ENCODE measurements at places on chromosomes 4 and X.

DNA sequence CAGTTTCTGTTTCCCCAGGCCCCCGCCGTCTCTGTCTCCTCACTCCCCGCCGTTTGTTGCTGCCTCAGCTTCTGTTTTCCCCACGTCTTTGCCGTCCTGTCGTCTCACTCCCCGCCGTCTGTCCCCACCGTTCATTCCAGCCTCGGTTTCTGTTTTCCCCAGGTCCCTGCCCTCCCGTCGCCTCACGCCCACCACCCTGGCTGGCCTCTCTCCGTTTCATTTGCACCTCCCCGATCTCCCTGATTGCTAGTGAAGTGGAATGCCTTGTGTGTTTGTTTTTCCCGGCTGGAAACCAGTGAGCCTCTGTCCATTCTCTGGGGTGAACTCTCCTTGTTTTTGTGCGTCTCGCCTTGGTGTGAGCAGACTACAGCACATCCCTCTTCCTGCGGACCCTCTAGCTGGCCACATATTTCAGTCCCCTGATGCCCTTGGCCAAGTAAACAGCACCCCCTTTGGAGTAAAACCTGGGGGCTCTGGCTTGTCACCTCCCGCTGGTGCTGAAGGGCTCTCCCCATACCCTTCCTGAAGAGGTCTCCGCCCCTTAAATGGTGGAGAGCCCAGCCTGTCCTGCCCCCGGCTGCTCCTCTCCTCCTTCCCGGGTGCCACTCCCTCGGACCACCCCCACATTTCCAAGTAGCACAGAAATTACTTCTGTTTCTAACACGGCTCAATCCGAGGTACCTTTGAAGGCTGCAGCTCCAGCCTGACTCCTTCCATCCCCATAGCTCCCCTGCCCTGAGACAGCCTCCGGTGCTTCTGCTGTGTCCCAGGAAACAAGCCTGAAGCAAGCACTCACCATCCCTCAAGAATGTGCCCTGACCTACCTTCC is 13.2 kb downstream of the TMEM175 start:
- DNase-seq, result no peak

GRCh38 chr4:102560115-102560514 is 59.0 kb downstream of the NFKB1 start:
- peak; percentile 73 for DNase-seq

- DNase-seq, result peak; percentile 22
Measured at GRCh38 chr4:154741922-154742850, 1.6 kb upstream of the LRAT start.

DNA sequence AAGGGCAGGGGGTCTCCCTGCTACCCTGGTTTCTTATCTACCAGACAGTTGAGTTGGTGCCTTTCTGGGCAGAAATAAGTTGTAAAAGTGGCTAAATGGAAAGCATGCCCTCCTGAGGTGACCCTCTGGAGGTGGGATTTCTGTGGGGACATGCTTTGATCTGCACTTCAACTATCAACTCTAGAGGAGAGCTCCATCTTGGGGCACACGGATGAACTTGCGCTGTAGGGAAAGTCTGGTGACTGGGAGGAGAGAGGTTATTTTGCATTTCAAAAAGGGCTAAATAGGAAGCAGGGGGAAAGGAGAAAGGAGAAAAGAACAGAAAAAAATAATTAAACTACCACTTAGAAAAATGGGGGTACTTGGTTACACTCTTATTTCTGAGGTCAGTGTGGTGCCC is 12.7 kb upstream of the RHOXF2B start:
- DNase-seq, result peak; percentile 28

DNA sequence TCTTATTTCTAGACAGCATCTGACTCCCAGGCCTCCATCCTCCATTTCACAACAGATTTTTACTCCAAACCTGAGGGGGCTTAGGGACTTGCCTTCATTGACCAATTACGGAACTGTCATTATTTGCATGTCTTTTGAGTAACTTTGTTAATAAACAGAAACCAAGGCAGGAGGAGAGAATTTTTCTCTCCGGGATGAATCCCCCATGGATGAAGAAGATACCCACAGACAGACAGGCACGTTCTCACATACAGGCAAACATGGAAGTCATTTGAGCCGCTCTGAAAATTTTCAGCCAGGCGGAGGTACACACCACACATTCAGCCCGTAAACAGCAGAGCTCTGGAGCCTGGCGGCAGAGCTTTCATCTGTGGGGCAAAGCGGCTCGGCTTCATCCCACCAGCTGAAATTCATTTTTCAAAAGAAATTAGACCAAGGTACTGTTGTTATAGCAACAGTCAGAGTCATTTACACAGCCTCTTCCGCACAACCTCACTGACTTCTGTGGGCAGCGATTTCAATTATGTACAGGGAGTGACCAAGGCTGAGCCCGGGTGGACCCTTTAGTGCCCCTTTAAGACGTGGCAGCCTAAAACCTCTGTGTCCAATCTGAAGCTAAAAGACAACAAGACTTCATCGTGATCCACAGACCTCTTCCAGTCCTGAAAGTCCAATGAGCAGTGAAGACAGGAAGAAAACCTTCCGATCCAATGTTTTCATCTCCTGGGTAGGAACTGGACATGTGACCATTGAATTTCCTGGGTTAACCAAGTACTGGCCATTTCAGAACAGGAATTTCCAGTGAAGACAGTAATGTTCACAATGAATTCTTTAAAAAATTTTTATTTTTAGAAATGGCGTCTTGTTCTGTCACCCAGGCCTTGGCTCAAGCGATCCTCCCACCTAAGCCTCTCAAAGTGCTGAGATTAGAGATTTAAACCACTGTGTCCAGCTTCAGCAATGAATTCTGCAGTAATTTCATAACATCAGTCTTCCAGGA is 237.0 kb downstream of the MGST2 start:
- no peak for DNase-seq

GRCh38 chrX:30654989-30655607 is 1.9 kb downstream of the GK start:
- peak; percentile 53 for DNase-seq

DNA sequence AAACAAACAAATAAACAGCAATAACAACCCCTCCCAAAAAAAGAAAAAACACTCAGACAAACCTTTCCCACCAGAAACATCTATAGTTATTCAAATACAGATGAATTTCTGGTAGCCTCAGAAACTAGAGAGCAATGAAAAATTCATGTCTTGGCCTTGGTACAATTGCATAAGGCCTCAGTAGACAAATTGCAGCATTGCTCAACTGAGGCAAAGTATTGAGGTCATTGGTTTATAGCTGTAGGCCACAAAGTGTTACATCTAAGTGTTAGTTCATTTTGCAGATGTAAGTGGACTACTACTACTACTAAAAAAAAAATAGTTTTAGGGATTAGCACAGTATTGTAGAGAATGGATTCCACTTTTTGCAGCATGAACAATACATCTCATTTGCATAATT is 2268.3 kb downstream of the ARAP2 start:
- DNase-seq, result no peak

- DNase-seq, result no peak
Measured at GRCh38 chr4:107619066-107619465, 101.0 kb downstream of the PAPSS1 start.

GRCh38 chr4:3879681-3880614 is 113.8 kb downstream of the ADRA2C start:
- no peak for DNase-seq

DNA sequence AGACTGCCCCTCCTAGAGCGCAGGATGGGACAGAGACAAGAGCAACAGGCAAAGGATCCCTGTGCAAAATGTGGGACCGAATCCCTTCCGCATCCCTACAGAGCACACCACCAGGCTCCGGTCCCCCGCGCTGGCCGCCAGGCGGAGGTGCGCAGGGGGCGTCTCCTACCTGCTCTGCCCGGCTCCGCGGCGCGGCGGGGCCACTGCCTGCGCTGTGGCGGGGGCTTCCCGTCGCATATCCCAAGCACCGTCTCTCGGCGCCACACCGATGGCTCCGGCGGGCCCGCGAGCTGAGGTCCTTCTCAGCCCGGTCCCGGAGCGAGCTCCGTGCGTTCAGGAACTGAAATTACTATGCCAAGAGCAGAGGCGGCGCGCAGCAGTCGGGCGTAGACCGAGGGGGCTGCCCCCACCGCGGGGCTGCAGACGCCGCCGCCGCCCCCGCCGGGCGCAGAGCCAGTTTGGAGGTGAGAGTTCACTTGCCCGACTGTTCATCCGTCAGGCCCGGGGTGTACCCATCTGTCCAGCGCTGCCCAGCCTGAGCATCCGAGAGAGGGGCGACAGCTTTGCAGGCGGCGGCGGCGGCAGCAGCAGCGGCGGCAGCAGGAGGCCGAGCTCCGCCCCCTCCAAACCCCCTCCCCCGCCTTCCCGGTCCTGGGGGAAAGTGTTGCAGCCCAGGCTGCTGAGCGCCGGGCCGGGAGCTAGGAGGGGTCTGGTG is at the start of gene GPRIN3:
GPRIN3 (minus strand) TSS at position 355 of the 715 bp plus-strand sequence. CDS start 57,690 bp downstream, outside the sequence.
- DNase-seq, result peak; percentile 64

DNA sequence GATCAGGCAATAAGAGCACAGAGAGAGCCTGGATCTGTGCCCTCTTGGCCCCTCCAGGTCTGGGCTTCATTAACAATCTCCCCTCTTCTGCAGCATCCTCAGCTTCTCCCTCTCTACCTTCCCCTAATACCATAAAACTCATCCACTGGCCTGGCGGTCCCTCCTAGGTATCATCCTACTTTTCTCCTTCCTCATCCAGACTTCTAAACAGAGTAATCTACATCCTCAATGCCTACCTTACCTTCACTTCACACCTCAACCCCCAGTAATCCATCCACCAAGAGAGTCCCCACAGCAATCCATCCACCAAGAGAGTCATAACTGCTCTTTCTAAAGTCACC is 17.0 kb downstream of the FGFBP1 start:
- no peak for DNase-seq

GRCh38 chrX:41526925-41527324 is 79.8 kb downstream of the NYX start:
- DNase-seq, result no peak

DNA sequence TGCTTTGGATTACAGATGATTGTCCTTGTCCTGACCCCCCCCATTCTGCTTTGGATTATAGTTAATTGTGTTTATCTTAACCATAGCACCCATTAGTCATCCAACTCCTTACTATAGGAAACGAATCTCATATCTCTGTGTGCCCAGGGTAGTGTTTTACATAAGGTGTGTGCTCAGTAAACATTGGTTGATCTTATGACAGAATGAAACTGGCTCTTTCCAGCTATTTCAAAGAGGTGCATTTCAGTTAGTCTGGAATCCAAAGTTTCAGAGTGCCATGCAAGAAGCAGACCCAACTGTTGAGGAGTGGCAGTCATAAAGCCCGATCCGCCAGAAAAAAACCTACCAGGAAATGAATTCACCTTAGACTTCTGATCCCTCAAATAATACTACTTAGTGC is 14.7 kb downstream of the TRIM2 start:
- DNase-seq, result no peak

DNA sequence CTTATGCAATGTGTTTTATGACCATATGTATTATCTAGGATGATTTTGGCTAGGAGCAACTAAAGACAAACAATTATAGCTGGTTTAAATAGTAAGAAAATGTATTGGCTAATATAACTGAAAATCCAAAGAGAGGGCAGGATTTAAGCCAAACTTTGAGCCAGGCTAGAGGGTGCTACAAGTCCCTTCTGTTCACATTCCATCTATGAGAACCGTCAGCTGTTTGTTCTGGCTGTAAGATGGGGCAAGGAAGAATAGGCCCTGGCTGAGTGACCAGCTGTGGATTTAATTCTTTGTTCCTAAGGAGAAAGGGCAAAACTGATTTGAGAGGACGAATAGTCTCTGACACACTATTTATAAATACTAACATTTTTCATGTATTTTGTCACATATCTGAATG is 79.2 kb upstream of the UGT8 start:
- DNase-seq, result no peak

GRCh38 chrX:56800801-56801200 is 71.8 kb downstream of the NBDY start:
- no peak for DNase-seq

GRCh38 chr4:52051615-52052474 is 741 bp downstream of the SPATA18 start:
- DNase-seq, result no peak

DNA sequence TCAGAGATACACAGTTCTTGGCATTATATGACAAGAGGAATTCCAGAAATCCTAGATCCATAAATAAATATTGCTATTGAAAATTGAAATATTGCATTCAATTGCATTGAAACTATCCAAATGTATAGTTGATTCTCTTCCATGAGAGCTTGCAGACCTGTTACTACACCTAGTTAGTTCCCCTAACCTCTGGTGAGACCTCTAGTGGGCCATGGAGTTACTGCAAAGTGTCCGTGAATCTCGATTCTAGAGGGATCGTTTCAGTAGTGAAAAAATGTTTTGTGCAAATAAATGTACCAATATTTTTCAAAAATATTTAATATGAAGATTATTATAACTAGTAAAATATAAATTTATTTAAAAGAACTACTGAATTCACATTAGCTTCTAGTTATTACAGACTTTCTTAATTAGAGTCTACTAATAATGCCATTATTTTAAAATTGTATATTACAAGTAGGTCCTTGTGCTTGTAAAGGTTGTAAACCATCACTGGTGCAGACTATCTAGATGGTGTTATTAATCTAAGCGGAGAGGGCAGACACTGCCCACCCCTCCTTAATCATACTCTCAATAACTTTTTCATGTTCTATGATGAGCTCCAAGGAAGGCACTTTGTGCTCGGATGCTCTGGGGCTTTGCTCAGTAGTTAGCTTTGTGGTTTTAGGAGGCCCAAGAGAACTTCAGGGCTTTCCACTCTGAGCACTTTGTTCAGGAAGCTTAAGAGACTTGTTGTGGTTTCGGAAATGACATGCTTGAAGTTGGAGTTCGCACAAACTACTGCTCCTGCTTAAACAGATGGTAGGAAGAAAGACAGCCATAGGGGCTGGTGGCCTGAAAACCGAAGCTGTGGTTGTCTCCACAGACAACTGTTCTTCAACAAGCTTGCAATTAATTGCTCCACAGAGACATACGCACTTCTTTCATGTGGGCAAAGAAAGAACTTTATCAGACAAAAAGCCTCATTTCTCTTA is 42.8 kb downstream of the IL21 start:
- peak; percentile 87 for DNase-seq

DNA sequence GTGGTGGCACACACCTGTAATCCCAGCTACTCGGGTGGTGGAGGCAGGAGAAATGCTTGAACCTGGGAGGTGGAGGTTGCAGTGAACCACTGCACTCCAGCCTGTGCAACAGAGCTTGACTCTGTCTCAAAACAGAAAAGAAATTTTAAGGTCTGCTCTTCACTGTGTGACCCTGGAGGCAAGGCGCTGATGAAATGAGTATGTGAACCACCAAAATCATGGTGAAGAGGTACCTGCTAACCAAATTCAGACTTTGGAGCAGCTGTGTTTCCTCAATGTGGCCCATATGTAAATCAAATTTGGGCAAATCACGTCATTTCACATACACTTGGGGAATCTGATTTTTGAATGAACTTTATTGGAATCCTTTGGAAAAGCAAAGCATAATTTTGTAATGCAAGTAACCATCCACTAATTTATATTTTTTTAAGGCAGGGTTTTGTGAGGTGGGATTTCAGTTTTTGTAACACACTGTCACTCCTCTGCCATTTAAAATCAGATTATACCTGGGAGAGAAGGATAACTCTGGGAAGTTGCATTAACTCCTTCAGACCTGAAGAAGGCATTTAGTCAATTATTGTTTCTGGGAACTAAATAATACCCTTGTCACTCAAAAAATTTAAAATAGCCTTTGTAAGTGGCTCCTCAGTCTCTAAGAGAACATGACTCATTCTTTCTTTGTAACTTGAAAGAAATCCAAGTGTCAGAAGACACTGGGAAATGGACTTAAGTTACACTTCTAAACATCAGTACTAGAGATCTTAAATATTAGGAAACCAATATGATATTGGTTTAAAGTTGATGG is 24.0 kb downstream of the DOCK11 start:
- DNase-seq, result peak; percentile 3

Data from OCI-M1 (cell line).